ENCODE measurements at places on chromosomes 4 and X. TPM values are rescaled to one million over a fixed set of nuclear protein-coding genes. Genes with fewer than 3 reads are reported as not detected.
A peak's percentile ranks its signal among the peaks of the same experiment; 100 is the strongest.

GRCh38 chr4:68984947-68985346 is 33.3 kb upstream of the UGT2A3 start:
- DNase-seq = no peak

GRCh38 chrX:1876041-1876440 is 261.2 kb downstream of the ASMT start:
- DNase-seq = no peak

GRCh38 chrX:112738347-112739033 is 58.8 kb upstream of the LHFPL1 start:
- DNase-seq = no peak

DNA sequence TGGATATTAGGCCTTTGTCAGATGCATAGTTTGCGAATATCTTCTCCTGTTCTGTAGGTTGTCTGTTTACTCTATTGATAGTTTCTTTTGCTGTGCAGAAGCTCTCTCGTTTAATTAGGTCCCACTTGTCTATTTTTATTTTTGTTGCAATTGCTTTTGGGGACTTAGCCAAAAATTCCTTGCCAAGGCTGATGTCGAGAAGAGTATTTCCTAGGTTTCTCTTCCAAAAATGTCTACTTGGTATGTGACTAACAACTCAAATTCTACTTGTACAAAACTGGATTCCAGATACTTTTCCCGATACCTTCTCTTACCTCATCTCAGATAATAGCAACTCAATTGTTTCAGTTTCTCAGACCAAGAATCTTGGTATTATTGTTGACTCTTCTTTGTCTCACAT is 142.4 kb upstream of the GLRA2 start:
- DNase-seq = no peak

DNA sequence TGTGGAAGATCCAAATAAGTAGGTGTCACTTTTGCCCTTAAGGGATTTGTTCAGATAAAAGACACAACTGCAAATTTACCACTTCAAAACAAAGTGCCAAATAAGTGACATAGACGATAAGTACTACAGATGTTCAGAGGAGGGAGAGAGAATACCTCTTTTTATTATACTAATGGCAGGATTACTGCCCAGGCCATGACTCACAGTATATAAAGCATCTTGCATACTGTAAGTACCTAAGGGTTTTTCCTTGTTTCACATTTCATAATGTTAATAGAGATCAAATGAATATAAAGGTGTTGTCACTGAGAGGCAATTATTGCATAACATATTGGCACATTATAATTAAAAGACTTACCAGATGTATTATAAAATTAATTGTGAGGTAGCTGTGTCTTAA is 46.4 kb downstream of the PTPN13 start:
- no peak for DNase-seq

DNA sequence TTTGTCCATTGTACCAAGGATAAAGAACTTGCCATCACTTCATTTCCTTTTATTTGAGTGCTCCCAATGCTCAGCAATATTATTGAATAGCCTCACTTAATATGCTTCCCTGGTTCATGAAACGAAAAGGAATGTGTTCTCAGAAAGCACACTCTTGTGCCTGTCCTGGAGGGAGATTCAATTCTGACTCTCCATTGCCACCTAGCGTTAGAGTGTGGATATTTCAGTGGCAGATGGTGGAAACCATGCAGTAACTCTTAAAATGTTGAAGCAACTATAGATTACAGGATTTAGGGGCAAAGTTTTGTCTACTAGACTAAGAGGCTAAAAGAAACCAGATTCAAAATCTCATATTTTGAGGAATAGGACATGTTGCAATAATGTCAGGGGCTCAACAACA is 36.0 kb downstream of the GAB3 start:
- peak; percentile 50 for DNase-seq

DNA sequence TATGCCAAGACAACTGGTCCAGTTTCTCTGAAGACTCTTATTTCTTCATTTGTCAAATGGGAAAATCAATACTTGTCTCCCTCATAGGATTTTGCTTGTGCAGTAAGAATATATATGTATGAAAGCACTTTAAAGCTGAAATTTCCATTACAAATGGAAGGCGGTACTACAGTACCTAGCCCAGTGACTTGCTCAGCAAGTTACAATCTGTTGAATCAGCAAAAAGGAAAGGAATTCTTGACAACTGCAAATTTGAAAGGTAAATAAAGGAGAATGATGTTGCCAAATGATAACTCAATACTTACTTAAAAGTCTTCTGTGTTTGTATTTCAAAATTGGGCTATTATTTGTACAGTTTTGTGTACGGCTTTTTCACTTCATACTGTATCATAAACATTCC is 71.1 kb downstream of the PKD2 start:
- no peak for DNase-seq

- DNase-seq = no peak
These were observed 58.1 kb downstream of the SLC10A6 start for GRCh38 chr4:86791126-86791525.

DNA sequence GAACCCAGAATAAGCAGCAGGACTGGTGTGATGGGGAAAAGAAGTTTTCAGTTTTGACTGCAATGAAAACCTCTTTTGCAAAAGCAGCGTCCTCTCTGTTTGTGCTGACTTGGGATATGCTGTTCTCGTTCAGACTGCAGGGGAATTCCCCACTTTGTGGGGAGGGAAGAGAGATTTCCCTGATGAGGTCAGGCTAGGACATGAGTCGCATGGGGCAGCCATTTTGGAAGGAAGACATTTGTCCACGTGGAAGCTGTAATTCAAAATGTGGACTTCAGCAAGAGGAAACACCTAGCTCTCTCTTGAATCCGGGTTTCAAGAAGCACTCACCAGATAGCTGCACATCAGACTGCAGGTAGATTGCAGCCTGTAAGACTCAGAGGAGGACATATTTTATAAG is 39.3 kb downstream of the ING2 start:
- no peak for DNase-seq

- no peak for DNase-seq
These were observed 50.4 kb upstream of the TBL1X start for GRCh38 chrX:9414416-9414815.

GRCh38 chr4:153798420-153798819 is 9.5 kb upstream of the SFRP2 start:
- no peak for DNase-seq

EVC gene
- 52.7 TPM for polyA plus RNA-seq

MXD4 gene
- 49.5 TPM for polyA plus RNA-seq

P2RY4 gene
- polyA plus RNA-seq = 0.48 TPM

PDE6B gene
- polyA plus RNA-seq = 41.4 TPM

IL13RA2 gene
- polyA plus RNA-seq = 1.6 TPM

NR3C2 gene
- 16.2 TPM for polyA plus RNA-seq
